Esophagus squamous epithelium (tissue), 5 donors: ENCODE measurements at places on chromosomes 6 and 20.

GRCh38 chr6:16208989-16209388 is 29.4 kb upstream of the GMPR start:
- DNase-seq, result no peak

- no peak for DNase-seq
Measured at GRCh38 chr6:42049948-42050296, 402 bp upstream of the TAF8 start.

- no peak for DNase-seq
Measured at GRCh38 chr6:134764741-134765140, 185.2 kb downstream of the ALDH8A1 start.

DNA sequence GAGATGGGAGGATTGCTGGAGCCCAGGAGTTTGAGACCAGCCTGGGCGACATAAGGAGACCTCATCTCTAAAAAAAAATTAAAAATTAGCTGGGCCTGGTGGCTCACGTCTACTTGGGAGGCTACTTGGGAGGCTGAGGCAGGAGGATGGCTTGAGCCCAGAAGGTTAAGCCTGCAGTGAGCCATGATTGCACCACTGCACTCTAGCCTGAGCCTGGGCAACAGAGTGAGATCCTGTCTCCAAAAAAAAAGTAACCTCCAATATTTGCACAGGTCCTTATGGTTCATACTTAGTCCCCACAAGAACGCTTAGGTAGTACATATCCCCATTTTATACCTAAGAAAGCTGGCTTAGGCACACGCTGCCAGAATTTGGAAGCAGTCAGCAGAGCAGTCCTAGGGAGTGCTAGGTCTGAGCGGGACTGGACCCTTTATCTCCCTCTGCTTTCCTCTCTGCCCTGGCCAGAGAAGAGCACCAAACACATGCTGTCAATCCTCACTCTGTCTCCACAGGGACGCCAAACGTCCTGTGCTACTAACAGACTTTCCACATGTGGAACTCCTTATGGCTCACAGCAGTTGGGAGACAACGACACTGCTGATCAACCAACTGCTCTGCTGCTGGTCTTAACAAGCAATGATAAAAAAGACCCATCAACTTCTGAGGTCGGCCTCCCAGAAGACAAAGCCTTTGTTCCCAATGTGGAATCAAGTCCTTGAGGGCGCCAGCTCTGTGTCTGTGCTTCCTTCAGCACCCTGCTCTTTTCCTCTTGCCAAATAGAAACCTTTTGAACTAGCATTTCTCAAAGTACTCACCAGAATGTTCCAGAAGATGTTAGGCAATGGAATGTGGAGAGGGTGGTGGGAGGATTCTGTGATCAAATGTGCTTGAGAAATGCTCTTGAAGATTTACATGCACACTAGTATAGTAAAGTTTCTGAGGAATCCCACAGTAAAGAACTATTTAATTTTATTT is 226.3 kb upstream of the DTNBP1 start:
- no peak for DNase-seq

DNA sequence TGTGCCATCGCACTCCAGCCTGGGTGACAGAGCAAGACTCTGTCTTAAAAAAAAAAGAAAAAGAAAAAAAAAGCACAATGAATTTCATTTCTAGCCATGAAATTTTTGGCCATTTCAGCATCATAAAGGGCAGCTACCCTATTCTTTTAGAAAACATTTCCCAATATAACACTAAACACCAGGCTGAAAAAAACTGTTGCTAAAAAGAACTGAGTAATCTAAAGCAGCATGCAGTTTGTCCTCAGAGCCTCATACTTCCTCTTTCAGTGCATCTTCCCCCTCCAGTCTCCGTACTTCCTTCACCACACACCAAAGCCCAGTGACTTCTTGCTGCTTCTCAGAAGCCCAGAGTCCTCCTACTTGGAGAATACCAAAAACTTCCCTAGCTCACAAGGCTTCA is 5.6 kb upstream of the IFNGR1 start:
- no peak for DNase-seq

GRCh38 chr20:41142245-41142644 is 4.9 kb downstream of the PLCG1 start:
- DNase-seq, result no peak

DNA sequence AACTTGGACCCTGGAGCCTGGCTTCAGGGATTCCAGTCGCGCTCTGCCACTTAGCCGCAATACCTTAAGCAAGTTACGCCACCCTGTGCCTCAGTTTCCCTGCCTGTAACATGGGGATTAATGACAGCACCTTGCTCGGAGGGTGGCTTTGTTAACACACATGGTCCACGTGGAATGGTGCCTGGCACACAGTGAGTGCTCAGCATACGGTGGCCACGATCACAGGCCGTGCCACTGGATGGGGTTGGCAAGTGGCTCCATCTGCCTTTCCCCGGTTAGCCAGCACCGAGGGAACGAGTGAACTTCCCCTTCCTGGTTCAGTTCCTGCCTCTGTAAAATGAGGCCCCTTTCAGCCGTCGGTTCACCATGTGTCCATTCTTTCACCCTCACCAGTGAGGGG is 17.2 kb downstream of the C6orf132 start:
- DNase-seq, result no peak

DNA sequence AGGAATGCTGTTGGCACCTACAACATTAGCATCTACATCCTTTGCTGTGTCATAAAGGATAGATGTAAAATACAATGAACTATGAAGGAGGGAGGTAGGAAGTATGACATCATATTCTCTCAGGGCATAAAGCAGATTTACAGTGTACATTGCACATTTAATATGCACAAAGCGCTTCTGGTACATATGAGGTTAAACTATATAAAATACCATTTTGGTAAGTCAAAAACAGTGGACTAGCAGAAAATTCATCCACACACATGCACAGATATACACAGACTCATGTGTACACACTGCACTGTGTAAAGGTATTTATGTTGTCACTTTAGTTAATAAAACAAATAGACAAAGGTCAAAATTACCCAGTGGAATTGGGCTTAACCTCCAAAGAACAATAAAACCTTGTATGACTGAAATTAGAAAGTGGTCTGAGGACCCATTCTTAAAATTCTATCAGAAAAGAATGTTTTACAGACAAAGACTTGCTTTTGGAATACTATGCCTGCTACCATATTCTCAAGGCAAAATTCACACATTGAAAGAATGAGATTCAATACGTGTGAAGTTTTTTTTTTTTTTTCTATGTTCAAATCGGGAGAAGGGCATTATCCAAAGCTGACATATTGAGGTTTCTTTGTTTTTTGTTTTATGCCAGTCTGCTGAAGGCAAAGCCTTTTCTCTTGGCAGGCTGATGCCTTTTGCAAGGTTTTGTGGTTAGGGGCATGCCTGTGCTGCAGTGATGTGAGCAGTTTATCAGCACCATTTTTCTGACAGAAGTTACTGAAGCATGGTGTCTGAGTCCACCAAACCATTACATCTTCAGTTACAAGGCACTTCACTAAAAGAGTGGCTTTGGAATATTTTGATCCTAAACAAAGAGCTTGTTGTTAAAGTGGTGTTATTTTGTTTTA is 199.0 kb downstream of the PLCB1 start:
- DNase-seq, result no peak

- no peak for DNase-seq
Measured at GRCh38 chr20:20246996-20247633, 120.8 kb upstream of the INSM1 start.

DNA sequence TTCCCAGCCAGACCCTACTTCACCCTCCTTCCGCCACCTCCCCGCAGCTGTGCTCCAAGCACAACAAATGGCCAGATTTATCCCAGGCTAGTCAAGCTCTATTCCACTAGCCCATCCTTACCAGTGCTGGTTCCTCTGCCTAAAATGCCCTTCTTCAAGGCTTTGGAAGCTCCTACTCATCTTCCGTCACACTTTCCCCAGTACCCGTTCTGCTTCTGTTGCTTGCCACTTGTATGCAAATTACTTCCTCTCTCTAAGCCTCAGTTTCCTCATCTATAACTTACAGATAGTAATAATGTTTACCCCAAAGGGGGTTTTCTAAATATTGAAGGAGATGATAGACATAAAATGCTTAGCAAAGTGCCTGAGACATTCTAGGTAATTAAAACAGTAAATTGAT is 193.1 kb downstream of the MAFB start:
- DNase-seq, result no peak

GRCh38 chr6:163837691-163838431 is 423.3 kb downstream of the QKI start:
- no peak for DNase-seq

DNA sequence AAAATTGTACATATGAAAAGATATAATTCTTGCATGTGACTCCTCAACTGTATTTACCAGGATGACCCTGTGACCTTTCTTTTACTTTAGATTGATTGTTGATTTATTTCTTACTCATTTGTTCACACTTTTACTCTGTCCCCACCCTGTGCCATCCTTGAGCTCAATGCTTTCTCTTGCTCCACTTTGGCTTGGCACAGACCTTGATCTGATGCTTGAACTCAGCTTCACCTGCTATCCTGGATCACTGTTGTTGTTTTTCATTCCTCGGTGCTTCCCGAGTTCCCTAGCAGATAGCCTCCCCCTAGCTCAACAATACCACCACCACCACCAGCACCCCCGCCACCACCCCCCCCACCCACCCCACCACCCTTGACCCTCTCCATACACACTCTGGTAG is 102.1 kb downstream of the EYA4 start:
- no peak for DNase-seq

GRCh38 chr20:1964061-1964460 is 29.8 kb downstream of the PDYN start:
- DNase-seq, result no peak

DNA sequence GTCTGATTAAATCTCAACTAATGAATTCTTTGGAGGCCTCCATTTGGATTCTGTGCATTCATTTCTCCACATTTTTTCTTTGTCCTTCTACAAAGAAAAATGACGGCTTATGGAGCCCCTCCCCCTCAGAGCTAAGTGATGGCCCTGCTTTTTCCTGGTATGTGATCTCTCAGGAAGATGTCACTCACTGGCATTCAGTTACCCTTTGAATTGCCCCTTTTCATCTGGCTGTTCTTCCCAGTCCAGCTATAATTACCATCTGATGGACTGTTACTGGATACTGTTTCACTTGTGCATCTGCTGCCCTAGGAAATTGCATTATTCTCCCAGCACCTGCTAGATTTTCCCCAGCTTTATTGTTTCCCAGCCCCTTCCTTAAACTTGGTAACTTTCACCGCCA is 151.9 kb downstream of the CFAP61 start:
- no peak for DNase-seq

DNA sequence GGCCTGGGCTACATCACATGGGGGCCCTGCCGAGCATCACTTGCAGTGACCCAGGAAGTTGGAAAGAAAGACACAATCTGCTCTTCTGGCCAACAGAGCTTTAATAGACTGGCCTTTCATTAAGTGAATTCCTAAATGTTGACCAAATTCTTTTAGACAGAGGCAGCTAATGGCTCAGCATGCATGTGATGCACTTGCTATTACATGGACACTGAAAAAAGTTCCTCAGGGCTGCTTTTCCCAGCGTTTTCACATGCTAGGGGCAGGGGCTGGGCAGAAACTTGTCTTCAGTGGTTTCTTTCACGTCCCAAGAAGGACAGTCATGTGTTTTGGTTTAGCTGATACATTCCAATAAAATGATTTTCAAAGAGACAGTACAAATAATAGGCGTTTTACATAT is 651.0 kb upstream of the SLC35B3 start:
- no peak for DNase-seq

DNA sequence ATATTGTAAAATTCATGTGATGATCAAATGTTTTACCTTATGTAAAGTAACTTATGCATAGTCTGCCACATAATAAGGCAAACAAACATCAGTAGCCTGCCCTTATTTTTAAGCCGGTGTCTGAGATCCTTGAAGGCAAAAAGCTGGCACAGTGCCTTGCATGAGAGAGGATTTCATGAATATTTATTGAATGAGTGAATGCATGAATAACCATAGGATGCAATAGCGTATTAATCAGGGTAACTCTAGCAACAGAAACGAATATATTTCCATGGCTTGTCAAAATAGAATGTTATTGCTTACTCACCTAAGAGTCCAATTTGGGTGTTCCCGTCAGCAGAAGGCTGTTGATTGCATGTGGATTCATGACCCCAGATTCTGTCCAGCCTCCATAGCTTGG is 34.9 kb downstream of the BTBD3 start:
- no peak for DNase-seq

- DNase-seq, result no peak
Measured at GRCh38 chr20:57840504-57841296, 130.9 kb upstream of the PMEPA1 start.

DNA sequence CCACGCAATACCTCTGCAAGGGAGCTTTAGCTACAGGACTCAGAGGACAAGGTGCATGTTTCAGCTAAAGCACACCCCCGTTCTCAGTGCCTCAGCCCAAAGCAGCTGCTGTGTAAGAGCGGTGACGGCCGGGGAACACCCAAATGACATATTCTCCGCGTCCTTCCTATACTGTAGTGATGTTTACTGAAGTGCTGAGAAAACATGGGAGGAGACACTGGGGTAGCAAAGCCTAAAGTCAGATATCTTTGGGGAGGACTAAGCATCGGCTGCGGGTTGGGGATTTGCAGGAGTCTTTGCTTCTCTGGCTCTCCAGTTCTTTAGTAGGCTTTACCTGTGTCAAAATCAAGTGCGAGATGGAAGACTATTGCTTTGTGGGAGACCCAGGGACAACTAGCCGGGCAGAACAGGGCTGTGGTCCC is 1.7 kb downstream of the SLC22A23 start:
- no peak for DNase-seq

GRCh38 chr20:62887152-62887859 is 25.7 kb upstream of the TCFL5 start:
- no peak for DNase-seq

DNA sequence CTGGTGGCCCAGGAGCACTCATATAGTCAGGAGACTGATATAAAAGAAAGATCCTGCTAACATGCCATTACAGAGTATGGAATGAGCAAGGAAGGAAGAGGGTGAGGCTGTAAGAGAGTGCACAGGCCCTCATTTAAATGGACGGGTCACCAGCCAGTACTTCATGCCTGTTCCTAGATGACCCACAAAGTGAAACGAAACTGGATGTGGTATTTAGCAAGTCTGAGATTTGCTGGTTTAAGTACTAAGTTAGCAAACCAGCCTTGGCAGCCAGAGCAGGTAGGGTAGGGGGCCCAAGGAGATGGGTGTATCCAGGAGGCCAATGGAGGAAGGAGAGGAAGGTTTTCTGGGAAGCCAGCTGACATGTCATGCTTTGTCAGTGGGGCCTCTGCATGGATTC is 15.9 kb downstream of the NT5E start:
- no peak for DNase-seq
